ENCODE measurements at places on chromosomes 6 and 20.

- no peak for DNase-seq
Observed at GRCh38 chr6:34947561-34947960, 58.5 kb downstream of the ANKS1A start.

GRCh38 chr6:133340557-133340956 lies 99.4 kb downstream of the EYA4 start:
- no peak for DNase-seq

DNA sequence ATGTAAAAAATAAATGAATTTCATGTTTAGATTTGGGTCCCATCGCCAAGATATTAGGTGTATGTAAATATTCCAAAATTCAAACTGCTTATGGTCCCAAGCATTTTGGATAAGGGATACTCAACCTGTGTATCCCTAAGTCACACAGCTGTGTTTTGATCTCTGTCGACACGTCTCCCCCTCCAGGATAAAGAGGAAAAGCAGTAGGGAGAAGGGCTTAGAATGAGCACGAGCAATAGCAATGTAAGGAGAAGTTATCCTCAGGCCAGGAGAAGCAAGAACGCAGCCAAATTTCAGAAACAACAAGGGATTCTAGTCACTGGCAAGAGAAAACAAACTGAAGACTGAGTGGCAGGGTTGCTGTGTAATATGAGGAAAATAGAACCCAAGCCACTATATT lies 181.2 kb downstream of the AIG1 start:
- no peak for DNase-seq

GRCh38 chr6:142531727-142532126 lies 229.9 kb downstream of the ADGRG6 start:
- no peak for DNase-seq

GRCh38 chr6:36915599-36915998 lies 29.8 kb downstream of the C6orf89 start:
- DNase-seq = no peak

DNA sequence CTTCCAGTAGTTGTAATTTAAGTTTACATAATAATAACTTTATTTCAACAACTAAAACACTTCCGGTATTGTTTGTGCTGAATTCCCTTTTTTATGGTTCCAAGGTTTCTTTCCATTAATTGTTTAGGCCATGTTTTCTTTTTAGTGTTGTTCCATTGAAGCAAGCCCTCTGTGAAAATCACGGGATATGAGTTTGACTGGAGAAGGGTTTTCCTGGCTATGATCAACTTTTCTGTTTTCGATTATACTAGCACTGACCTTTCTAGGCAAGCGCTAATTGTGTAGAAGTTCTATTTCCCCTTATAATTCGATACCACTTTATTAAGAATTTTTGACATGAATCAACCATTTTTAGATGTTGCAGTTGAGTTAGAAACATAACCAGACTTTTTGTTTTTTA lies 2.4 kb downstream of the LAMA2 start:
- no peak for DNase-seq

Measured in Right ventricle myocardium inferior (tissue), 1 donor.